ENCODE measurements at places on chromosomes 6 and 20.

- DNase-seq: no peak
- H3K27me3 ChIP-seq: no peaks in the 10 kb centered on the region
- H3K4me1 ChIP-seq: no peaks in the 10 kb centered on the region
- H3K27ac ChIP-seq: no peak overlapping the region
These were observed 38.9 kb upstream of the THBS2 start for GRCh38 chr6:169292338-169293124.

- H3K27me3 ChIP-seq: no peaks in the 10 kb centered on the region
- H3K4me3 ChIP-seq: no peak overlapping the region
- no peak for DNase-seq
- H3K36me3 ChIP-seq: peaks cover 27% of the 10 kb centered on the region
These were observed 53.8 kb downstream of the NCOA6 start for GRCh38 chr20:34771680-34772081.

DNA sequence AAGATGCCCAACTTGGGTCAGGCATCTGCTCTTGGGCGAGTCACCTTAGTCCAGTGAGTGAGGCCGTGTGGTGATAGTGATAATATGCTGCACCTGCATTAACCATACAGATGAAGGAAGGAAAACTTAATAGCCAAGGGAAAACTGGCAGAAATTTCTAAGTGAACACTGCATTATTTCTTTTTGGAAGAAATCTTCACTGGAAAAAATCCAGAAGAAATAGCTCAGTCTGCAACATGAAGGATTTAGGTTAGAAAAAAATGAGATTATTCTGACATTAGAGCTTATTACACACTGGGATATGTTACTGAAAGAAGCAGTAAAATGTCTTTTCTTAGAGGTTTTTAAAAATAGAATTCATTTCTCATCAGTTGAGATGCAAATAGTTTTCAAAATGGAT, 947.3 kb downstream of the KIF16B start:
- H3K4me3 ChIP-seq: no peak overlapping the region
- no peak overlapping the region for H3K27ac ChIP-seq
- H3K27me3 ChIP-seq: no peaks in the 10 kb centered on the region
- H3K4me1 ChIP-seq: no peaks in the 10 kb centered on the region
- H3K36me3 ChIP-seq: no peaks in the 10 kb centered on the region
- no peak for DNase-seq

- no peak for DNase-seq
- H3K36me3 ChIP-seq: no peaks in the 10 kb centered on the region
- H3K27me3 ChIP-seq: peaks cover 11% of the 10 kb centered on the region
- no peak overlapping the region for H3K4me3 ChIP-seq
- no peaks in the 10 kb centered on the region for H3K4me1 ChIP-seq
These were observed 9.2 kb upstream of the IL17F start for GRCh38 chr6:52253494-52253893.

GRCh38 chr20:23249541-23249940, 101.0 kb upstream of the NXT1 start:
- H3K4me1 ChIP-seq: no peaks in the 10 kb centered on the region
- no peak for DNase-seq
- H3K27ac ChIP-seq: no peak overlapping the region
- no peaks in the 10 kb centered on the region for H3K36me3 ChIP-seq

DNA sequence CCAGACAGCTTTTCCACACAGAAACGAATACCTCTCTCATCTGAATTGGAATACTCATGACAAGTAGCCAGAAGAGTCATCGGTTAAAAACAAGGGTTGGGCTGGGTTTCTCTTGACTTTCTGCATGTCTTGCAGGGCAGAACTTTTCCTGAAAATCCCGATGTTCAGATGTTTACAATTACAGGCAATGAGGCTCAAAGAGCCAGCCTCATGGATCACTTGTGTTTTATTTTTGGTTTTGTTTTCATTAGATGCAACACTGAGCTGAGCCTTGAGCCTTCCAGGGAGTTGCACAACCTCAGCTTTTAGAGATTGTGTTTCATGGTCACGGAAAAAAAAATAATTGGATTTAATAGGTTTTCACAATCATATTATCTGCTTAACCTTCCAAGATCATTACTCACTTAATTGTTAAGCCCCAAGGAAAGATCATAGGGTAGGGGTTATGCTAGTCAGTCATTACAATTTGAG, 288.1 kb upstream of the PRDM1 start:
- H3K36me3 ChIP-seq: no peaks in the 10 kb centered on the region
- no peak overlapping the region for H3K27ac ChIP-seq
- DNase-seq: no peak
- no peaks in the 10 kb centered on the region for H3K27me3 ChIP-seq
- no peaks in the 10 kb centered on the region for H3K4me1 ChIP-seq

DNA sequence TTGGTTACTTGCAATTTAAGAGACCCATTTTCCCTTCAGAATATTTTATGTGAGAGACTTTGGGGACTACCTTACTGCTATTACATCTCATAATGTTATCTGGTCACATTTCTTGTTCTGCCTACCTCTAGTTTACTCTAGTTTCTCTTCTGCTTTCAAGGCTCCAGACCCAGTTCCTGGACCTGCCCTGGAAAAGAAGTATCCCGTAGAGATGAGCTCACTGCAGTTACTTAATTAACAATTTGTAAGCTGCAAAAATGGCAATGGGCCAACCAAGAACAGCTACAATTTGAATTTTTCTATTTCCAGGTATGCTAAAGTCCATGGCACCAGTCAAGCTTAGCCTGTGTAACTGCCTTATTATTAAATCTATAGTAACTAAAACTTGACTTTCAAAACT, 25.0 kb downstream of the TAB2 start:
- no peak for DNase-seq
- H3K36me3 ChIP-seq: no peaks in the 10 kb centered on the region
- H3K27me3 ChIP-seq: no peaks in the 10 kb centered on the region
- no peak overlapping the region for H3K4me3 ChIP-seq

GRCh38 chr20:58161192-58161591, 67.3 kb downstream of the ANKRD60 start:
- no peak overlapping the region for H3K27ac ChIP-seq
- no peaks in the 10 kb centered on the region for H3K36me3 ChIP-seq
- H3K4me1 ChIP-seq: no peaks in the 10 kb centered on the region
- H3K27me3 ChIP-seq: peaks cover 1% of the 10 kb centered on the region
- H3K4me3 ChIP-seq: no peak overlapping the region

DNA sequence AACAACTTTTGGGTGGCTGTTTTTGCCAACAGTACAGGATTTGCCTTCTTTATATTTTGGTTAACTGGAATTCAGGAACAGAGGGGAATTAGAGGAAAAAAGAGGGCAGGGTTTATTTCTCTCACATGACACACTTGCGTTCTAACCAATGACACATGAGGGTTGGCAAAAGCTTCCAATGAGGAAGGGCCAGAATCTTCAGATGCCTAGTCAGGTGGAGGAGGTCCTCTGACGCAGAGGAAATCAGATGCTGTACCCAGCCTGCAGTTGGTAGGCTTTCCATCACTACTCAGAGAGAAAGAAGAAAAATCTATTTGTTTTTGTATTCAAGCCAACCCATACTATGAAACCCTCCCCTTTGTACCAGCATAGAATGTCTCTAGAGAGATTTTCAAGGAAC, 20.8 kb downstream of the TM9SF4 start:
- no peak for DNase-seq
- no peak overlapping the region for H3K27ac ChIP-seq
- H3K4me1 ChIP-seq: no peaks in the 10 kb centered on the region
- H3K36me3 ChIP-seq: peaks cover under 1% of the 10 kb centered on the region
- H3K4me3 ChIP-seq: no peak overlapping the region

DNA sequence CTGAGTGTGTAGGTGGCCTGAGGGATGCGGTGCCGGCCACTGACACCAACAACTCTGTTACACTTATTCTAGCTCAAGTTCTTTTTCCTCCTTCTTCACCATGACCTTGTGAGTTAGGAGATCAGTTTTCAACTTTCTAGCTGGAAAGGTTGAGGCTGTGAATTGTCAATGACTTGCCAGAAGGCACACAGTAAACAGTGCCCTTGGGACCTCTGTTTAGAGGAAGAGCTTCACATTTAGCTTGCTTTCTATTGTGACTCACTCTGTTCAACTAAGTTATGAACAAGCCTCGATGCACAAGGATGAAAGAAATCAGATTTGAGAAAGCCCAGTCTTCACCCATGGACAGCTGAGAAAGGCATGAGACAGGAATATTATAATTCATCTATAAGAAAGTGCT, 455.6 kb downstream of the MAFB start:
- no peaks in the 10 kb centered on the region for H3K27me3 ChIP-seq
- H3K4me1 ChIP-seq: no peaks in the 10 kb centered on the region
- H3K4me3 ChIP-seq: no peak overlapping the region
- no peaks in the 10 kb centered on the region for H3K36me3 ChIP-seq
- H3K27ac ChIP-seq: no peak overlapping the region

GRCh38 chr20:32506721-32507120, 78.4 kb downstream of the NOL4L start:
- H3K27ac ChIP-seq: no peak overlapping the region
- H3K4me1 ChIP-seq: peaks cover 37% of the 10 kb centered on the region
- H3K36me3 ChIP-seq: no peaks in the 10 kb centered on the region
- H3K27me3 ChIP-seq: no peaks in the 10 kb centered on the region
- no peak overlapping the region for H3K4me3 ChIP-seq
- DNase-seq: peak; percentile 27

- H3K4me3 ChIP-seq: no peak overlapping the region
These were observed 134.8 kb upstream of the BEND6 start for GRCh38 chr6:56820060-56820459.

DNA sequence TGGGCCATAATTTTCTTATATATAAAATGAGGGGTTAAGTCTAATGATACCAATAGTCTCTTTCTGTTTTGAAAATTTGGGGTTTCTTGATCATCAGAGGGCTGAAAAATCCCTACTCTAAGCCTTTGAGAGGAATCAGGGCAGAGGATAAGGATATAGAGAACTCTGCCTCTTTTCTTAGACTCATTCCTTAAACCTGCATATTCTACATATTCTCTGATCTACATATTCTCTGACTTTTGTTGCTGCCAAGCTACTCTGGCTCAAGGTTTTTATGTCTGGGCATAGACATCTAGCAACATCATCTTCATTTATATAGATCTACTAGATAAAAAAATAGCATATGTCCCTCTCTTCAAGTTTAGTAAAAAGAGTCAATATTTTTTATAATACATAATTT, 71.2 kb downstream of the FLRT3 start:
- H3K4me3 ChIP-seq: no peak overlapping the region
- no peaks in the 10 kb centered on the region for H3K27me3 ChIP-seq
- no peak overlapping the region for H3K27ac ChIP-seq

- DNase-seq: no peak
- no peak overlapping the region for H3K27ac ChIP-seq
- no peaks in the 10 kb centered on the region for H3K36me3 ChIP-seq
- H3K27me3 ChIP-seq: no peaks in the 10 kb centered on the region
- H3K4me1 ChIP-seq: no peaks in the 10 kb centered on the region
These were observed 17.4 kb upstream of the TCP11 start for GRCh38 chr6:35158520-35158919.

GRCh38 chr6:68144667-68145066, 490.4 kb upstream of the ADGRB3 start:
- no peaks in the 10 kb centered on the region for H3K36me3 ChIP-seq
- H3K4me1 ChIP-seq: no peaks in the 10 kb centered on the region
- H3K27me3 ChIP-seq: no peaks in the 10 kb centered on the region
- H3K4me3 ChIP-seq: no peak overlapping the region
- H3K27ac ChIP-seq: no peak overlapping the region
